NCI-H774 (cell line): ENCODE measurements at places on chromosomes 3 and 15.

DNA sequence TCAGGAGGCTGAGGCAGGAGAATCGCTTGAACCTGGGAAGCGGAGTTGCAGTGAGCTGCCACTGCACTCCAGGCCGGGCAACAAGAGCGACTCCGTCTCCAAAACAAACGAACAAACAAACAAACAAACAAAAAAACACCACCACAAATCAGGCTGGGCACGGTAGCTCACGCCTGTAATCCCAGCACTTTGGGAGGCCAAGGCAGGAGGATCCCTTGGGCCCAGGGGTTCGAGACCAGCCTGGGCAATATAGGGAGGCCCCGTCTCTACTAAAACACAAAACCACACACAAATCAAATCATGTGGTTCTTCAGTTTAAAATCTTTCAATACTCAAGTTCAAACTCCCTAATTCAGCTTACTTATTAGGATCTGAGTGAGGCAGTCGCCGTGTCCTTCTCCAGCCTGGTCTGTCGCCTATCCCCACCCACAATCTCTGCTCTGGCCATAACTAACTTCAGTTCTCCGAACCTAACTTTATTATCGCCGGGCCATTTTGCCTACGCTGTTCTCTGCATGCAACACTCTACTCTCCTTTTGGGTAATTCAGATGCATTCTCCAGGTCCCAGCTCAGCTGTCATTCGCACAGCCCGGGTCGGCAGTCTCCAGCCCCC, 660 bp upstream of the RTF1 start:
- no peak for DNase-seq

DNA sequence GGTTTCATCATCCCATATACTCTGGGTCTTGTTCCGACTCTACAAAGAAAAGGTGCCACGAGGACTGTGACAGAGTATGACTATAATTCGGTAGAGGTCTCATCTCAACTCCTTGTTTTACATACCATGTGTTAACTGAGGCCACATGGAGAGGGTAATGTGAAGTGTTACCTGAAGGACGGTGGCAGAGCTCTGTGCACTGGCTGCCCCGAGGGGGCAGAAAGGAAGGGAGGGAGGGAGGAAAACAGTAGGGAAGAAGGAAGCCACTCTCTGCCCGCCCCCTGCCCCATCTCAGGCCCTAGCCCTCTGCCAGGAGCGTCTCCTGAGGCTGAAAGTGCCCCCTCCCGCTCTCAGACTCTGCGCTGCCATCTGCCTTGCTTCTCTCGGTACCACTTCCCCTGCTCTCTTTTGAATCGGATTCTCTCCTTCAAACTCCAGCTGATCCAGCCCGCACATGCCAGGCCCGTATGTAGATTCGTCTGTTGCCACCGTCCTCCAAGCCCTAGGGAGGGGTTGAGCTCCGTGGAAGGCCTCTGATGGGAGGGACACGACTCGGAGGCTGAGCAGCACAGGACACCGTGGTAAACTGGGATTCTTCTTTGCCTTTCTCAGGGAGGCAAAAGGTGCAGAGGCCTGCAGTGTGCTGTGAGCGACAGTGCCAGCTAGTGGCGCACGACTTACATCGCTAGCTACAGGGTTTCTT, 70.5 kb upstream of the ATP10A start:
- DNase-seq, result no peak

- DNase-seq, result no peak
Observed at GRCh38 chr3:24060055-24060454, 115.0 kb downstream of the NR1D2 start.

DNA sequence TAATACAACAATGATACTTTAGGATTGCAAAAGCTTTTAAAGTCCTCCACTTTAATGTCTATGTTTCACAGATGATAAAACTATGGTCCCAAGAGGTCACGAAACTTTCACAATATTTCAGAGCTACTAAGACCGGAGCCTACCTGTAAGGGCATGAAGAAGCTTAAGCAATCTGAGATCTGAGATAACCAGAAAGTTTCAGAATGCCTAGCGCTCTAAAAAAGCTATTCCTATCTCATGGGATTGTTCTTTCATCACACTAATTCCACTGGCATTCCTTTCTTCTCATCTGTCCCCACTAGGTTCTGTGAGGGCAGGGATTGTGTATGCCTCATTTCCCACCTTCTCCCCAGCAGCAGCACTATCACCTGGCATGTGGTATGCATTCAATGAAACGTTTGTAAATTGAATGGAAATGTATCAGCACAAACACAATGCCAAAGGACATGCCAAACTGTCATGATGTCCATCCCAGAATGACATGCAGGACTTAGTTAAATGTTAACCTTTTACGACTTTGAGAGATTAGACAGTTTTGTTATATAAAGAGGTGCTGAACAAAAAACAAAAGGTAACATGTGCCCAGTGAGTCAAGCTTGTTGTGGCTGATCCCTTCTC, 104.7 kb upstream of the NR2F2 start:
- no peak for DNase-seq

- no peak for DNase-seq
Observed at GRCh38 chr3:185502987-185503386, 4.2 kb upstream of the TMEM41A start.

DNA sequence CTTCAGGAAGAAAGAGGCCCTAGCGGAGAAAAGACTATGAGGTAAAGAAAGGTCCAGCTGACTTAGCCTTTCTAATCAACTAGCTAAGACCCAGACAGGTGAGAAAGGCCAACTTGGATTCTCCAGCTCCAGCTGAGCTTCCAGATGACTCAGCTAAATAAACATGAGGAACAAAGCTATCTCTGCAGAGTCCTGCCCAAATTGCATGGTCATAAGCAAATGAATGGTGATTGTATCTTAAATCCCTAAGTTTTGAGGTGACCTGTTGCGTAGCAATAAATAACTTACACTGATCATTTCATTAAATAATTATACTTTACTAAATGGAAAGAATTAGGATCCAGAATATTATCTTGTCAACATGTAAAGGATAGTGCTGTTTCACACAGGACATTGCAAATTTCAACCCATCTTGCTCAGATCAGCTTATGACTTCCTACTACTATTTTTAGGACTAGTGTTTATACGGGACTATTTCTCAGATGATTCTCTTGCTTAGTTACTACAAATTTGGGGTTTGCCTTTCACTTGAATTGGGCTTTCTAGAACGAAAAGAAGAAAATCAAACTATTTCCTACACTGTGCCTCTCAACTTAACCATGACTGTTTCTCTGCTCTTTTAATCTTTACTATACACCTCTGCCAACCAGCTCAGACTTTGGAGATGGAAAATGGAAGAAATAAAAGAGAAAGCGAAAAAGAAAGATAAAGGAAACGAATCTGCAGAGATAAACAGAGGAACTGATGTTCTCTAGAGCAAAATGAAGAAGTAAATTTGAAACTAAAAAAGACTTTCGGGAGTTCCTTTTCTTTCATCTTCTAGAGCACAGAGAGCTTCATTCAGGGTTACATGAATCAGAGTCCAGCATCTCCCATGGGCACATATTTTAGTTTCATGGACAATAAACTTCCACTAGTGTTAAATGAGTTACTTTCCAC, 6.6 kb upstream of the ADGRG7 start:
- DNase-seq, result no peak

GRCh38 chr3:171956705-171957104, 82.7 kb upstream of the FNDC3B start:
- DNase-seq, result no peak

DNA sequence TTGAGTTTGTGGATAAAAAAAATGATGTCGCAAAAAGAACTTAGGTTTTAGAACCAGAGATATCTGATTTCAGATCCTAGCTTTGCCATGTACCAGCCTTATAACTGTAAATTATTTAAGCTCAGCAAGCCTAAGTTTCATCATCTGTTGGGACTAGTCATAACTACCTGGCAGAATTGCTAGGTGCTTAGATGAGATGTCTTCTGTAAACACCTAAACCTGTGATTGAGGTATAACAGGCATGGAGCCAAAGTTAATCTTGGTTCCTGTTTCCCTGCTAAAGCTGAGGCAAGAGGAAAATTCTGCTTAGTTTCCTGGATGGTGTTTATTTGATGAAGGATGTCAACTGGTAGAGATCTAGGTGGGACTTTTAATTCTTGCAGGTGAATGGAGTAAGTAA, 331.3 kb upstream of the RBMS3 start:
- DNase-seq, result peak; percentile 10

- no peak for DNase-seq
Observed at GRCh38 chr3:53486961-53487654, 7.3 kb upstream of the CACNA1D start.

DNA sequence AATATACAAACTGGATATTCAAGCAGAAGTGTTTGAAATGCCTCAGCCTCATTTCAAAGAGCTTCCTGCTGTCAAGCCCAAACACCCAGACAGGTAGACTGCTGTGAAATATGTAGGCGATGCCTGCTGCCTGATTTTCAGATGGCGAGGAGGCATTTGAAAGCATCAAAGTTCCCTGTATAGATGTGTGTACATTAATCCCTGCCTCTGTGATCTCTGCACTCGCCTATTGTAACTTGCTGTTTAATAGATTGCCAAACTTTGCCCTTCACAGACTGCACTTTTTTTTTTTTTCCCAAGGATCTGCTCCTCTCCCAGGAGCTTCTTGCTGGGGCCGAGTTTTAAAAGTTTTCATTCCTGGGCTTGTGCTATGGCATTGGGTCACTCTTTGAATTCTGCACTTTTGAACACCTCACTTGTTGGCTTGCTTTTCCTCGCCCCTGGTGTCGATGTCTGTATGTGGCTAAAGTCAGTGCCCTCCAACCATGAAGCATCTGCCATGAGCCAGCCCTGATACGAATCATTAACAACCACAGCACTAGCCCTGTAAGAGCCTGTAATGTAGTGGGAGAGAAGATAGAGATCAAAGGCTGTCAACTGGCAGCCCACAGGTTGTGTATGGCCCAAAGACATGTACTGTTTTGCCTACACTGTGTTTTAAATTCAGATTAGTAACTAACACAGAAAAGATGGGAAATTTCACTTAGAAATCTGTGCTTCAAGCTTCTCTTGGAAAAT, 287.6 kb upstream of the ICE2 start:
- DNase-seq, result no peak

GRCh38 chr3:81540787-81541186, 220.7 kb downstream of the GBE1 start:
- DNase-seq, result no peak

- peak; percentile 57 for DNase-seq
Observed at GRCh38 chr3:52685285-52685708, 416 bp downstream of the PBRM1 start.

DNA sequence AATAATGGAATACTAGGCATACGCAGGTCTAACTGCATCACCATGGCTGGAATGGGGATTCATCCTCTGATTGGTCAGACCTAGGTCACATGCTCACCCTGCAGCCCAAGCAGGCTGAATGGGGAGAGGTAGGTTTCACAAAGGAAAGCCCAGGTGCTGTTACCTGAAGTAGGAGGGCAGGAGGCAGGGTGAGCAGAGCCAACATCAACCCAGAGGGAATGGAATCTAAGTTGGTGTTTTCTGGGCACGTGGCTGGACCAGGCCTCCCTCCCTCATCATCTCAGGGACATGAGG, 6.7 kb upstream of the H1-8 start:
- DNase-seq, result no peak

DNA sequence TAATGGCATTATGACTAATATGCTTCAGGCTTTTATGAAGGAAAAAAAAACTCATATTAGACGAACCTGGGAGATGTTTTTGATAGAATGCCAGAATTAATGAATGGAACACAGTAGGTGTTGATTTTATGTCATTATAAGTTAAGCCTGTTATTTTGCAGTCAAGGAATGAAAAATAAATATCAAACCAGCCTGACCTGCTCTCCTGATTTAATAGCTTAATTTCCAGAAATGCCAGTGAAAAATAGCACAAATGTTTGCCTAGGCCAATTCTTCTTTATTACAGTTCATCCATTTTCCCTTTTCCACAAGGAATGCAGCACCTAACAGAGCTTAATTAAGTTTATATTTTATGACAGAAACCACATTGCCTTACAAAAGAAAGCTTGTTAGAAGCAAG, 292.0 kb downstream of the TBL1XR1 start:
- no peak for DNase-seq

DNA sequence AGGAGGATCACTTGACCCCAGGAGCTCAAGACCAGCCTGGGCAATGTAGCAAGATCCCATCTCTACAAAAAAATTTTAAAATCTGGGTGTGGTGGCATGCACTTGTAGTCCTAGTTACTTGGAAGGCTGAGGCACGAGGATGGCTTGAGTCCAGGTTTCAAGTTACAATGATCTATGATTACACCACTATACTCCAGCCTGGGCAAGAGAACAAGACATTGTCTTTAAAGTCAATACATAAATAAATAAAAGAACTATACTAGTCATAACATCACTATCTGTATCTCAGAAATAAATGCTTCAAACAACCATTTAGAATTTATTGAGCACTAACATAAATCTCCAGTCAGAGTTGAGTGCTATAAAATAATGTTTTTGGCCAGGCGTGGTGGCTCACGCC, 8.5 kb upstream of the PHLDB2 start:
- DNase-seq, result no peak

GRCh38 chr3:11006986-11007933, 14.7 kb downstream of the SLC6A1 start:
- DNase-seq, result no peak

- DNase-seq, result peak; percentile 3
Observed at GRCh38 chr3:9098716-9099675, 135.7 kb upstream of the RAD18 start.

- no peak for DNase-seq
Observed at GRCh38 chr3:189188466-189188865, 16.7 kb downstream of the TPRG1 start.

- DNase-seq, result no peak
Observed at GRCh38 chr15:70320482-70320881, 222.8 kb upstream of the TLE3 start.

DNA sequence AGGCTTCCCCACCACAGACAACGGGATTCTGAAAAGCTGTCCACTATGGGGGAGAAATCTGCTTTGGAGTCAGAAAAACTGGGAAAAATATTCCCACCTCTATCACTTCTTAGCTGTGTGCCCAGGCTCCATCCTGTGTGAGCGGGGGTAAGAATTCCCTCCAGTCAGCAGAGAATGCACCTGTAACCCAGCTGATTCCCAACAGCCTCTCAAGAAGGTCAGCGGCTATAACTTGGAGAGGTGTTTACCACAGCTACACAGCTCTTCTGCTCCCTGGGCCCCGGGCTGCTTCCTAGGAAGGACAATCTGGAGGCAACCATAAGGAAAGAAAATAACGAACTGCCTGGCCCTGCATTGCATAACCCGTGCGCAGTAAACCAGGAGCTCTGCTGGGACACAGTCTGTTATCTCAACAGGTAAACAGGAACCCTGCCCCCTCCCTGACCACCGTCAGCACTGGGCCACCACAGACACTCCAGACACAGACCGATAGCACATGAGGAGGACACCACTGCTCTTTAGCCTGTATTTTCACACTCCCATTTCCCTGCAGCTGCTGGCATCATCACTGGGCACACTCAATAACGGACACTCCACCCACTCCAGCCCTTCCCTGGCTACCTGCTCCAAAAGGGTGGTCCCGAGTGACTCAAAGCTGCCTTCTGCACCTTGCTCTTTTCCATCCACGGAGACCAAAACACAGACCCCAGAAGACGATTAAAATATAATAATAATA, 2.1 kb downstream of the RAB43 start:
- DNase-seq, result no peak

DNA sequence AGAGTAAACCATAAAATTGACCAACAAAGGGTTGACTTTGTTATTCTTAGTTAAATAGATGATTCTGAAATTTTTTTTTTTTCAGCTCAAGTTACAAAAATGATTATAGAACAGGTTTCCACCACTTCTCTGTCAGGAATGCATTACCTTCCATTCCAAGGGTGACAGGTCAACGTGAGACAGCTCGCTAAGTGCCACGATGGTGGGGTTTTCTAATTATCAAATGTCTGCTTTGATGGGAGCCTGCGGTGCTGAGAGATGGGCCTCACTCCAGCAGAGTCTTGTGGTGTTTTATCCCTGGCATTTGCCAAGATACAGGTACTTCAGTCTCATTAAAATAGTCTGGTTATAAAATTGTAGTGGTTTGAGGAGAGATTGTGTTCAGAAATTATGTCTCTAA, 80.3 kb downstream of the CGNL1 start:
- no peak for DNase-seq
